Effector memory CD8-positive, alpha-beta T cell (primary cell): ENCODE measurements at places on chromosomes 3 and 15.

DNA sequence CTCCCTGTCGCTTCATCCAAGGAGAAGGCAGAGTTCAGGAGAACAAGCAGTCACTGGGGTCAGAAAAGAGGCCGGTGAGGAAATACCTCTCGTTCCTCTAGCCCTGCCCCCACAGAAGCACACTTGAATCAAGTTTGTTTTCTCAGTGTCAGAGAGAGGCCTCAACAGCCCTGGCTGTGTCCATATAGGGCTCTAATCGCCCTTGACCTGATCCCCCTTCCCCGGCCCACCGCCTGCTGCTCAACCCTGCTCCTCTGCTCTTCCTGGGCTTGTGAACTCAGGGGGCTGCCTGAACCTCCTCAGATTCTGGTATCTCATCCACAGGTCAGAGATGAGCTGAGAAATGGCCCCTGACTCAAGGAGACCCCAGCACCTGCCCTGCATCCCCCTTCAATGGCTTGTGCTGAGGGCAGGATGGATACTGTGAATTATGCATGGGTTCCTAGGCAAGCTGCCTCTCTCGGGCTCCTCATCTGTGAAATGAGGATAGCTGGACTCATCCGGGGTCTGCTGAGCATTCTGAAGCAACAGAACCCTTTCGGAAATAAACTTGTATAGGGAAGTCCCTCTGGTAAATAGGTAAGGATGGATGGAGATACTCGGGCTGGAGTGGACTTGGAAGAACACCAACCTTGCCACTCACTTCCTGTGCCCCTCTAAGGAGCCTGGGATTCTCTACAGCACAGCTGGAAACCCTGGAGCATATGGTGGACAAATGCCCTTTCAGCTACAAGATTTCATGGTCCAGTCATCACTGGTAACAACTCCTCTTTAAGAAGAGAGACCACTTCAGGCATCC is 147.5 kb downstream of the STT3B start:
- no peak for DNase-seq

GRCh38 chr3:196506687-196507086 is 3.1 kb upstream of the RNF168 start:
- DNase-seq: no peak

GRCh38 chr3:151673974-151674373 is 59.8 kb upstream of the AADACL2 start:
- no peak for DNase-seq

GRCh38 chr3:157279237-157279636 is 119.3 kb upstream of the CCNL1 start:
- DNase-seq: no peak

- no peak for DNase-seq
Measured at GRCh38 chr3:4508048-4508981, 15.2 kb downstream of the ITPR1 start.

GRCh38 chr3:51709004-51709420 is 2.1 kb downstream of the GRM2 start:
- no peak for DNase-seq

DNA sequence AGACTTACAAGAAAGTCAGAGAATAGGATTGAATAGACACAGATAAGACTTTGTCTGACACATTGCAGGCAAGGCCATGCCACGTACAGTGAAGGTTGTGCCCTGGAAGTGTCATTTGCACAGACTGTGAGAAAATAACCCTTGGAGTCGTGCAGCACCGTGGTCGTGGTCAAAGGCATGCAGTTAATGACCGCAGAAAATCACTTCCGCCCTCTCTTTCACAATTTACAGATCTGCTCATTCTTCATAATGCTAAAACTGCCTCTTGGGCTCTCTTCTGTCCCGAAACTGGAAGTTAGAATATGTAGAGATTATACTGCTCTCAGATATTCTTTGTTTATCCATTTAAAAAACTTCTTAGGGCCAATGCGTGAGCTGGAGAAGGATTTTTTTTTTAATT is 73.2 kb upstream of the CTXND1 start:
- no peak for DNase-seq

GRCh38 chr3:186257866-186258265 is 104.2 kb downstream of the DGKG start:
- no peak for DNase-seq

- no peak for DNase-seq
Measured at GRCh38 chr15:64286473-64286872, 69.5 kb downstream of the CSNK1G1 start.
